H1 (cell line): ENCODE measurements at places on chromosomes 16 and 17.

DNA sequence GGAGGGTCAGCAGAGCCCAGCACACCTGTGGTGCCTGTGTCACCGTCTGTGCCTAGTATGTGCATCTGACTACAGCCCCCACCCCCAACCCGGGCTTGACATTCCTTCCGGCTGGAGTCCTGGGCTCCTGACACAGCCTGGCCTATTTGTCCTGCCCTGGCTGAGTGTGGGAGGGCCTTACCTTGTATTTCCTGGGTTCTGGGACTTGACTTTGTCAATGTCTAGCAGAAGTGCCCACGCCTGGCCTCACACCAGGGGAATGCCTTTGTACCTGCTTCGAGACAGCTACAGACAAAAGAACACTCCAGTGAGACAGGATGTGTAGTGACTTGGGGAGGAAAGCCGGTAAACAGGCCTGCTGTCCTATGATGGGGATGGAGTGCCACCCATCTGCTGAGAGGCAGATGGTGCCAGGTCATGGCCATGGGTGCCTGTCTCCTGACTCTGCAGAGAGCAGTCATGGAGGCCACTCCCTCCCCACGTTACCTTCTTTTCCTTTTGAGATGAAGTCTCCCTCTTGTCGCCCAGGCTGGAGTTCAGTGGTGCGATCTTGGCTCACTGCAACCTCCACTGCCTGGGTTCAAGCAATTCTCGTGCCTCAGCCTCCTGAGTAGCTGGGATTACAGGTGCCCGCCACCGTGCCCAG, 42.8 kb downstream of the TNFRSF13B start:
- H3K36me3 ChIP-seq = no peaks in the 10 kb centered on the region
- H3K27me3 ChIP-seq = no peaks in the 10 kb centered on the region
- no peak overlapping the region for H3K4me3 ChIP-seq
- no peak for DNase-seq

DNA sequence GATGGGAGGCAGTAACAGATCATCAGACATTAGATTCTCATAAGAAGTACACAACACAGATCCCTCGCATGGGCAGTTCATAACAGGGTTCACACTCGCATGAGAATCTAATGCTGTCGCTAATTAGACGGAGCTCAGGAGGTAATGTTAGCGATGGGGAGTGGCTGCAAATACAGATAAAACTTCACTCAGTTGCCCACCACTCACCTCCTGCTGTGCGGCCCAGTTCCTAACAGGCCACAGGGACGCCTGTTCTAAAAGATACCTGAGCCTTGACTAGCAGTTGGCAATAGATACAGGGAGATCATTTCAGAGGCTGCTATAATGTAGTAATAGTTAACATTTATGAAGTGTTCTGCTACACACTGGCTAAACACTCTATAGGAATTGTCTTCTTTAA, 4.9 kb downstream of the PTRH2 start:
- no peak overlapping the region for H3K27ac ChIP-seq
- no peaks in the 10 kb centered on the region for H3K27me3 ChIP-seq
- H3K36me3 ChIP-seq = peaks cover 27% of the 10 kb centered on the region
- DNase-seq = no peak
- H3K4me1 ChIP-seq = no peaks in the 10 kb centered on the region

GRCh38 chr17:40694584-40694983, 9.0 kb downstream of the KRT24 start:
- H3K4me1 ChIP-seq = no peaks in the 10 kb centered on the region
- DNase-seq = no peak
- H3K4me3 ChIP-seq = no peak overlapping the region

GRCh38 chr16:14303182-14303618, 232.1 kb downstream of the MRTFB start:
- peak overlapping the region; percentile 73 for H3K4me3 ChIP-seq
- H3K27me3 ChIP-seq = no peaks in the 10 kb centered on the region; the same call in 1 of the 2 replicates
- H3K27ac ChIP-seq = no peak overlapping the region
- no peaks in the 10 kb centered on the region for H3K36me3 ChIP-seq
- H3K4me1 ChIP-seq = peaks cover 8% of the 10 kb centered on the region
- no peak for DNase-seq

DNA sequence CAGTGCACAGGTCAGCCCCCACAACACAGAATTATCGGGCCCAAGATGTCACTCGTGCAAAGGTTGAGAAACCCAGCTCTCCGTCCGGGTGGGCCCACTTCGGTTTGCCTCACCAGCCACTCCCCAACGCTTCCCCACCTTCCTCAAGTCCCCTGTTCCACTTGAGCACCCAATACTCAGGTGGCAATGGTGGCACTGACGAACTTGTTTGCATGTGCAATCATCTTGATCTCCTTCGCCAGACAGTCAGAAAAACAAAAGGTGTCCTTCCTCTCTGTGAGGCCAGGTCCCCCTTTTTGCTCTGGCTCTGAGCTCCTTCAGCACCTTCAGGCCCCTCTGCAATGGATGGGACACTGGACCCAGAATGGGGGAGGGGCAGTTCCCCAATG, 3.7 kb downstream of the GGA2 start:
- H3K36me3 ChIP-seq = no peaks in the 10 kb centered on the region; the same call in 1 of the 2 replicates
- H3K4me1 ChIP-seq = peaks cover 9% of the 10 kb centered on the region; the same call in 1 of the 2 replicates
- DNase-seq = no peak
- no peak overlapping the region for H3K27ac ChIP-seq

GRCh38 chr17:27455914-27456680, at the start of gene KSR1:
TSS of gene KSR1 (plus strand) at chr17:27456448. CDS start at chr17:27456644, 196 bp downstream.
- peaks cover 12% of the 10 kb centered on the region for H3K4me1 ChIP-seq
- peaks cover 2% of the 10 kb centered on the region; the same call in 1 of the 2 replicates for H3K27me3 ChIP-seq
- peak; percentile 90 for DNase-seq
- peak within 1 kb of the TSS; percentile 65; the same call in 1 of the 2 replicates for H3K27ac ChIP-seq

GRCh38 chr17:81333616-81334368, 38.7 kb upstream of the SLC38A10 start:
- H3K36me3 ChIP-seq = no peaks in the 10 kb centered on the region
- H3K27ac ChIP-seq = no peak overlapping the region
- no peaks in the 10 kb centered on the region; the same call in 1 of the 2 replicates for H3K27me3 ChIP-seq
- no peak for DNase-seq
- H3K4me1 ChIP-seq = peaks cover 41% of the 10 kb centered on the region

- no peak overlapping the region for H3K27ac ChIP-seq
- no peaks in the 10 kb centered on the region for H3K27me3 ChIP-seq
- H3K36me3 ChIP-seq = no peaks in the 10 kb centered on the region
- no peak overlapping the region for H3K4me3 ChIP-seq
- DNase-seq = no peak
Measured at GRCh38 chr16:73848993-73849392, 447.6 kb upstream of the PSMD7 start.
